ENCODE measurements at places on chromosomes 12 and 14.

- DNase-seq, result no peak
Observed at GRCh38 chr14:22539831-22540230, 49.2 kb downstream of the DAD1 start.

DNA sequence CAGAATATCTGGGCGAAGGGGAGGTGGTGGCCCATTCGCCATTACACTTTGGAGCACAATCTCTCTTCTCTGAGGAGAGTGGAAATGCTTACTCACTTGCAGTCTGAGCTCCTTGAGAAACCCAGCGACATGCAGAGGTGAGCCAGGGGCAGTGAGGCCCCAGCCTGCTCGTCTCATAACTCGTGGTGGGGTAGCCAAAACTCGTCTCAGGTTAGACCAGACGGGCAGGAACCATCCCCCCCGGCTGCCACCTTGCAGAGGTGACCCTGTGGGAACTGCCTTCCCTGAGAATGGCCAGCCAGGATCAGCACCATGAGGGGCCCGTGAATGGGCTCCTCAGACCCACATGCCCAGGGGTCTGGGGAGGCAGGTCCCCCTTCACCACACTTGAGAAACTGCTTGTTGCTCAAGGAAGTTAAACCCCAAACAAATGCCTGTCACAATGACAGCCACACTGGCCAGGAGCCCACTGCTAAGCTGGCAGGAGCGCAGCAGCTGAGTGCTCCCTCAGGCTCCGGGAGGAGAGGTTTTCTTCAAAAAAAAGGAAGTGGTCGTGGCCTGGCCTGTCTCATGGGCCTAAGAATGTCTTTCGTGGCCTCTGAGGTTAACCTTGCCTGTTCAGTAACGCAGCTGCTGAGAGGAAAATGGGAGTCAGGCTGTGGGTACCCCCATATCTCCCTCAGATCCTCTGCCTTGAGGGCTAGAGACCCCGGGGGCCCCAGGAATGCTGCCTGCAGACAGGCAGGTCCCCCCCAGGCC is 9.2 kb upstream of the ALDH2 start:
- DNase-seq, result no peak

DNA sequence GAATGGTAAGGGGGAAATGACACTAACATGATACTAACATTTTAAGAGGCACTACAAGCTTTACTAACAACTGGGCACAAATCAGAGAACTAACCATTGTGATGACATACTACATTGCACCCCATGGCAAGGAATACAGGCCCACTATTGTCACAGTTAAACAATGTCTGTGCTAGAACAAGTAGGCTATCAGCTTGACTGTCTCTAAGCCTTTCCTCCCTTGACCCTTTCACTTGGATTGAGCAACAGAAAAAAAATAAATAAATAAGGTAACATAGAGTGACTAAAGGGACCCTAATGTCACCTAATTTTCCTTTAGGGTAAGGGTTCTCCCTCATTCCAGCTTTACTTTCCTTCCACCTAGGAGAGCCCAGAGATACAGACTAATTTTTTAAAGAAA is 4.4 kb downstream of the SLC38A2 start:
- no peak for DNase-seq

- no peak for DNase-seq
Observed at GRCh38 chr12:34600592-34601462, 578.5 kb downstream of the ALG10 start.

DNA sequence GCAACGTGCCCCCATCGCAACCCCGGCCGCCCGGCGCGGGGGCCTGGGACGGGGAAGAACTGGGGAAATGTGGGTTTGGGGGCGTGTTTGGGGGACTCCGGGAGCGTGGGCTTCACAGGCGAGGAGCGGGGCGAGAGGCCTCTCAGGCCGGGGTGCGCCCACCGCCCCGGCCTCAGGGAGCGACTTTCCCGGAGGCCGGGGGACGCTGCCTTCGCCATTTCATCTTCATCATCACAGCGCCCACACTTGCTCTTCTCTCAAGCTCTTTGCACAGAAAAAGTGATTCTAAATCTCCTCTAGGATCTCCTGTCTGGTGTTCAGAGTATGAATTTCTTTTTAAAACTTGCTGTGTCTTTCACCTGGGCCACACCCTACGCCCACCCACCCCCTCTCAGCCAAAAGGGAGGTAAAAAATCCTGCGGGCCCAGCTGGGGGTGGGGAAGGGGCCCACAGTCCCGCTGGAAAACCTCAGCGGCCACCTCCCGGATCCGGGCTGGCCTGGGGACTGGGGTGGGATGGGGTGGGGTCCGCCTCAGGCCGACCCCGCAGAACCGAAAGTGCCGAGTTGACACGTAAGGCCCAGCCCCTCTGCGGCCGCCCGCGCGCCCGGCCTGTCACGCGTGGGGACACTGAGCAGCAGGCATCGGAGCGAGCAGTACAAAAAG is 7.4 kb downstream of the CDKN1B start:
- DNase-seq, result no peak

DNA sequence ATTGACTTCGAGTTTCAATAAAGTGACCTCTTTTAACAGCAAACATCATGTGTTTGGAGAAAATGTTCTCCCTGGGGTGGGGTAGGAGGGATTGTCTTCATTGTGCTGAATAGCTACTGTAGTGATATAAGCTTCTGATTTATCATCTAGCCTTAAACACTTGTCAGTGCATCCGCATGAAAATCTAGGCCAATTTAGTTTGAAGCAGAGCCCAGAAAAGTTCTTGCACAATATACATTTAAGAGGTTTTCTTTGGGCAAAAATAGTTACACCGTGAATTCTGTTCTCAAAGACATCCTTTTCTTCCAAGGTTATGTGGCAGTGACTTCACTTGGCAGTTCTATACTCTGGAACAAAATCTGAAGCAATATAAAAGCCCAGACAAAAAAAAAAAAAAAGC is 136.0 kb upstream of the IFNG-AS1 start:
- no peak for DNase-seq

- no peak for DNase-seq
Observed at GRCh38 chr12:25056486-25057130, 107.7 kb upstream of the BCAT1 start.

DNA sequence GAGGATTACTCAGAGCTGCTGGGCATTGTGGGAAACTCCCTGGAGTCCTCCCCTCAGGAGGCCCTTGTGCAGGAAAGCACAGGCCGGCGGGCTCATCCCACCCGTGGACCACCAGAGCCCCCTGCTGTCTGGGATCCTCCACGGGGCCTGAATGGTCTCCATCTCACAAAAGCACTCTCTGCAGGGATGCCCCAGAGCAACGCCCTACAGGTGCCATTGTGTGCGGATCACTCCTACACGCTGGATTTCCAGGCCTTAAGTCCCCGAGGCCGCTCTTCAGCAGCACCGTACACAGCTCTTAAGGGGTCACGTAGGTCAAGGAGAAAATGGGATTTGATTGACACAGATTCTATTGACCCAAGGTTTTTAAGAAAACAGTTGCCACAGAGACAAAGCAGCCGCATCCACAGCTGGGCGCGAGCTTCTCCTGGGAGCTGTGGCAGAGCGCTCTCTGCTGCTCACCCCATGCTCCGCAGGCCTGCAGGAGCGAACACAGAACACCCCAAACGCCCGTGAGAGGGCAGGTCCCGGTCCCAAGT is 36.7 kb upstream of the RIMBP2 start:
- no peak for DNase-seq

- peak; percentile 63 for DNase-seq
Observed at GRCh38 chr12:62466594-62467491, at the start of gene MON2. TSS of gene MON2 (plus strand) at chr12:62466826. CDS start at chr12:62467208, 382 bp downstream.

DNA sequence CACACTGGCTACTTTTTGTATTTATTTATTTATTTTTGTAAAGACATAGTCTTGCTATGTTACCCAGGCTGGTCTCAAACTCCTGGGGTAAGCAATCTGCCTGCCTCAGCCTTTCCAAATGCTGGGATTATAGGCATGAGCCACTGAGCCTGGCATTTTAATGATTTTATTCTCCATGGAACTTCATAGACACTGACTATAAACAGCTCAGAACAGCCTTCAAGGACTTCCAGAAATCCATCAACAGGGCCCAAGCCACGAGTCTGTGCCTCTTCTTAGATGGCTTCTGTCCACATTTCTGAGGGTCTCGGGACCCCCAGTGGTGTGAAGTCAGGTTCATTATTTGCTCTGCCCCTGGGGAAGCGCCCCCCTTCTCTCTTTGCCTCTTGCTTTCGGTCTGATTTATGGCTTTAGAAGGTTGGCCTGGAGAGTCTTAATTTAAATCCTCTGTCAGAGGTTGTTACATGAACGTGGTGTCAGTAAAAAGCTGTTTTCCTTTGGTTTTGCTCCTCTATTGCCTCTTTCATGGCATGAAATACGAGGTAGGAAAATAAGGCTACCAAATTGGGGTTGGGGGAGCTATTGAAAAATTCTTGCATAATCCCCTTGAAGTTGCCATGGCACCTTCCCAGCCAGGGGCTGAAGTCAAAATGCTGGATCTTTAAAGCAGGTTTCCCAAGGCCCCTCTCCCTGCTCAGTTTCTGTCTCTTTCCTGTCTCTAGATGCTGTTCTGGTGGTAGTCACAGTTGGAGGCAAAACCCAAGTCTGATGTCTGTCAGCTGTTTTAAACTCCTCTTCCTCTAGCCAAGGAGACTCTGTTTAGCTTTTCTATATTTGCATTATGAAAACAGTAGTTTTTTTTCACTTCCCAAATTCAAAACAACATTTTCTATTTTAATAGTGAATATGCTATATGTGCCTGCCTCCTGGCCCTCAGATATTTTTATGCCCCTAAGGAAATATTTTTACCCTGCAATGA is 129.4 kb downstream of the SMOC1 start:
- DNase-seq, result no peak

- no peak for DNase-seq
Observed at GRCh38 chr14:32762886-32763285, 175.8 kb upstream of the NPAS3 start.

DNA sequence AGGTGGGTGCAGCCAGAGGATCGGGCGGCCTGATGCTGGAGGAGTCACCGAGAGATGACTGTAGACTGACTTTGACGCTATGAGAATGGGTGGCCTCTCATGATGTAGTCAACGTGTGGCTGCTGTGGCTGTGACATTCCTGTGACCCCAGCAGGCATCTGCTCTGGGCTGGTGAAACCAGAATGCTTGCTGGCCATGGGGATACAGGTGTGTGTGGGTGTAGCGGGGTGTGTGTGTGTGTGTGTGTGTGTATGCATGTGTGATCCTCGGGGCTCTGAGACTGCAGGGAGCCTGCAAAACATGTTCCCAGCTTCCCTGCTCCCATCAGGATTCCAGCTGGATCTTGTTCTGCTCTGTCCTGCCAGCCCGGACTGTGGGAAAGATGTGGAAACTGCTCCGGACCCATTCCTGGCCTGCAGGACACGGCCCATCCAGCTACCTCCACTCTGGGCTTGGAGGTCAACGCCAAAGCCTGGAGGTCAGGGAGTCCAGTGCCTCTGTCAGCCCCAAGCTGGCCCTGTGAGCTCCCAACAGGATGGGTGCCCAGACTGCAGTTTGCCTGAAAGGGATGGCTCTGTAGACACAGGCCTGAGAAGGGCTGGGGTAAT is 18.8 kb upstream of the HHIPL1 start:
- DNase-seq, result no peak

DNA sequence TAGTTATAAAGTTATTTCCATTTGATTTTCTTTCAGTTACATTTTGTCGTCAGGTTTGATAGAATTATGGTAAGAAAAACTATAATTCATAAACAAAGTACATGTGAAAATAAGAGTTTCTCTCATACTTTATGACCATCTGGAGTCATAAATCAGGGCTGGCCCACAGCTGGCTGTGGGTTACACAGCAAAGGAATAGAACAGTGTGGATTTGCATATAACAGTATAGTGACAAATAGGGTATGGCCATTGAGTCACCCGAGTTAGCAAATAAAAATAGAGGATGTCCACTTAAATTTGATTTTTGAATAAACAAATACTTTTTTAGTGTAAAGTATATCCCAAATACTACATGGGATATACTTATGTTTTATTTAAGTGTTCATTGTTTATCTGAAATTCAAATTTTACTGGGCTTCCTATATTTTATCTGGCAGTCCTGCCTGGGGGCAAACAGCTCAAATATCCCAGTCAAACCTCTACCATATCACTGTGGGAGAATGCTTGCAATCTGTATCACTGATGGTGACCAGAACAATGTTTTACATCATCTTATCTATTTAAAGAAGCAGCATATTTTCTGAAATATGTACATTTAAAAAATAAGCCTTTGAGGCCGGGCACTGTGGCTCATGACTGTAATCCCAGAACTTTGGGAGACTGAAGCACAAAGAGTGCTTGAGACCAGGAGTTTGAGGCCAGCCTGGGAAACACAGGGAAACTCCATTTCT is 65.5 kb downstream of the KSR2 start:
- no peak for DNase-seq

- no peak for DNase-seq
Observed at GRCh38 chr12:67220065-67220464, 49.1 kb upstream of the CAND1 start.

GRCh38 chr12:52924764-52925716 is 20.2 kb upstream of the KRT8 start:
- DNase-seq, result no peak

- DNase-seq, result no peak
Observed at GRCh38 chr12:27284751-27285150, 40.7 kb downstream of the STK38L start.

GRCh38 chr14:60512126-60512525 is 3.2 kb downstream of the SIX6 start:
- no peak for DNase-seq

DNA sequence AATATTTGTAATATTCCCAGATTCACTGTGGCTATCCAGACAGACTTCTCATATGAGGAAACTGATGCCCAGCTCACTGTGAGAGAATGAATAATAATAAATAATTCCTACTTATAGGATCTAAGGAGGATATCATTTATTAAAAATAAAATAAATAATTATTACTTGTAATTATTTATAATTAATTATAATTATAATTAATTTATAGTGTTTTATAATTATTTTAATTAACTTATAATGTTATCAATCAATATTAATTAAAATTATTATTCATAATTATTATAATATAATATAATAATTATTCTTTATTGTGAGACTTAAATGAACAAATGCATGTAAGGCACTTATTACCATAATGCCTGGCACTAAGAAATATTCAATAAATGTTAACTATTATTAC is 192.8 kb downstream of the GALC start:
- no peak for DNase-seq

- no peak for DNase-seq
Observed at GRCh38 chr12:70964867-70965510, 44.5 kb upstream of the PTPRR start.

DNA sequence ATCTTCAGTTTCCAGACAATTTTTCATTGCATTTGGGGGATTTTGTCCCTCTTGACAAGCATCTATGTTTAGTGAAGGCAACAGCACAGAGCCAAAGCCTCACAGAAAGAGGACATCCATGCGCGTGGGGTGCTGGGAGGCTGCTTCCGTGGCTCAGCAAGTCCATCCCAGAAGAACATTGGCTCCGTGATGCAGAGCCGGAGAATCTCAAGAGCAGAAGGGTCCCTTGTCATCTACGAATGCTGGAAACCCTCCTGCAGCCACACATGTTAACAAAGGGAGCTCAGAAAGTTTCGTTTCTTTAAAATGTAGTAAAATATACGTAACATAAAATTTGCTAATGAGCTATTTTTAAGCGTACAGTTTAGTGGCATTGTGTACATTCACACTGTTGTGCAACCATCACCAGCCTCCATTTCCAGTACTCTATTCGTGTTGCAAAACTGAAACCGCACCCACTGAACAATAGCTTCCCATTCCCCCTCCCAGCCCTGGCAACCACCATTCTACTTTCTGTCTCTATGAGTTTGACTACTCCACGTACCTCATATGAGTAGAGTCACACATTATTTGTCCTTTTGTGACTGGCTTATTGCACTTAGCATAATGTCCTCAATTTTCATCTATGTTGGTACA is 185.9 kb downstream of the TTC7B start:
- DNase-seq, result no peak

- no peak for DNase-seq
Observed at GRCh38 chr14:23577710-23578392, 739 bp downstream of the JPH4 start.

- DNase-seq, result no peak
Observed at GRCh38 chr12:110858848-110859247, 12.1 kb downstream of the CCDC63 start.
